H4 (cell line): ENCODE measurements at places on chromosomes 2 and 18.

DNA sequence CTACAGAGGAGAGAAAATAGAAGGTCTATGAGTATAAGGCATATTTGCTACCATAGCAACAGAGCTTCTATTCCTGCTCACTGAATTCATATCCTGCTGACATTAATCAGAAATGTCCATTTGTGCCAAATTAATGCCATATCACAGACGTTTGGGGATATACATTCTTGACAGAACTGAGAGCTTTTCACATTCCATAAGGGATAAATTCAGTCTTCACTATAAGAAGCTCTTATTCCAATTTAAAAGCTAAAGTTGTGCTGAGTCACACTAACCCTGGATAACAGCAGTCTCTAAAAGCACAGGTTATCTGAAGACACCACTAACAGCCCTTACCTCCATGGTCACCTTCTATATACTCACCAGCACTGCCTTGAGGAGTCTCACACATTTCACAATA is 178.1 kb downstream of the RAB3GAP1 start:
- no peak for DNase-seq

GRCh38 chr2:191811807-191812602 is 34.9 kb downstream of the CAVIN2 start:
- DNase-seq = peak; percentile 50

DNA sequence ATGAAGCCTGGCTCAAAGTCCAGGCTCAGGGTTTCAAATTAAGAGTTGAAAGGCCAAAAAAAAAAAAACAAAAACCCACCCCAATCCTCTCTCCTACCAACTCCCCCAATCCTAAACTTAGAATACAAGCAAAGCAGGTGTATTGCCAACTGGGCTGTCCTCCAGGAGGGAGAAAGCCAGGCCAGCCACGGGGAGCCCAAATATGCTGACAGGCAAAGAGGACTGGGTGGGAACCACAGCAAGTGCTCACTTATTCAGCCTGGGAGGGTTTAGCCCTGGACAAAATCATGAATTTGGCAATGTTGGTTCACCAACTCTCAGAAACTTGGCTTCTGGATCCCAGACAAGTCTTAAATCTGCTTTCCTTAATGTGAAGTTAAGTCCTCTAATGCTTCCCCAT is 36.5 kb downstream of the GKN2 start:
- no peak for DNase-seq

DNA sequence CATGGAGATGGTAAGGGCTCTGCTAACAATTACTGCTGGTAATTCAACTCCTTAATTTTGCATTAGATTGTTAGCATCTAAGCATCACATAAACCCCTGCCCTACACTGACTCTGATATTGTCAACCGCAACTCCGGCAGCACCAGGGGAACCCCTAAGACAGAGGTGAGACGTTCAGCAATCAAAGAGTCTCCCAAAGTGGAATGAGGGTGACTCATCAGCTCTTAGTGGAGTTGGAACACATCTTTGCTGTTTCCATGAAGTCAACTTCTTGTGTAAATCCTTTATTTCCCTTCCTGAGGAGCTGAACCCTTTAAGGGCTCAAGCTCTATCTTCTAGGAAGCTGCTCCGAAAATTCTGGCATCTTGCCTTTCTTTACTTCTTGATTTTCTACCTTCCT is 52.1 kb downstream of the ABCG8 start:
- no peak for DNase-seq

- no peak for DNase-seq
Measured at GRCh38 chr18:69209761-69210160, 190.9 kb upstream of the DOK6 start.

- no peak for DNase-seq
Measured at GRCh38 chr18:77635451-77635850, 385.8 kb downstream of the GALR1 start.

DNA sequence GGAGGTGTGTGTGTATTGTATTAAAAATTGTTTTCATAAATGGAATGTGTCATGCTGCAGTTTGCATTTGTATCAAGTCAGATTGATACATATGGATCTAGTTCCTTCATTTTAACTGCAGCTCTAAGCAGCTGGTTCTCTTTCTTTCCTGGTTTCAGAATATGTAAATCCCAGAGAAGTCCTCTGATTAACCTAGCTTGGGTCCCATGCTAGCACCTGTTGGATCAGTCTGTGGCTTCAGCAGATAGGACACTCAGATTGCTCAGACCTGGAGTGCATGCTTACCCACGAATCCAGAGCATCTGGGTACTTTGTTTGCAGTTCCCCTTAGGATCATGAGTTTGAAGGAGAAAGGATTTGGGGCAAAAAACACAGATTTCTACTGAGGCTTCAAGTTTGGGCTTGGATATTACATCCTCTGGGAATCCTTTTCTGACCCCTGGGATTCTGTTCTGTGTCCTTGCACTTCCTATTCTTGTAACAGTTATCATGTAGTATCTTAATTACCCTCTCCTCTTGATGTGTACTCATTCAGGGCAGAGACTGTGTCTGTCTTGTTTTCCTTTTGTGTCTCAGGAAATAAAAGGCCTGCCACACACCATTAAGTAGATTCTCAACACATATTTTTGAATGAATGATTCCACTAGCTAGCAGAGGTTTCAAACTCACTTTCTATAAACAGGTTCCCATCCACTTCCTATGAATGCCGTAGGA is 142.1 kb downstream of the PHLPP1 start:
- no peak for DNase-seq

GRCh38 chr2:45559436-45559835 is 51.6 kb downstream of the SRBD1 start:
- no peak for DNase-seq

GRCh38 chr18:55073834-55074233 is 114.6 kb upstream of the CCDC68 start:
- DNase-seq = no peak

GRCh38 chr2:20355131-20355530 is 4.5 kb upstream of the PUM2 start:
- no peak for DNase-seq

DNA sequence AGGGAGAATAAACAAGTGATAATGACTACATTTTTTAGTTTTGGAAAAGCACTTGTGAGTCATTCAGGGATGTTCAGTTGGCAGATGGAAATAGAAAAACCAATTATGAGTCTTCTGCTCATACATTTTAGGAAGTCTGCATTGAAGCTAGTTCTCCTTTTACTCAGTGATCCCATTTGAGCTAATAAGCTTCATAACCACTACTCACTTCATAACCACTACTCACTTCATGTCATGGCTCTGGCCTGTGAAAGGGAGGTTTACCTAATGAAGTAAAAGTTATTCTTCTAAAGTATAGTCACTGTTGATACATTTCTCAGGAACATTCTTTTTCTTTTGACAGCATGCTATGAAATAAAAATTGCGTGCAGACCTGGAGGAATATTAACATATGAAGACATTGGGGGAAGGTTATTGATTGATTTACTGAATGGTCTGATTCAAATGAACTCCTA is 948.7 kb downstream of the TSN start:
- no peak for DNase-seq

DNA sequence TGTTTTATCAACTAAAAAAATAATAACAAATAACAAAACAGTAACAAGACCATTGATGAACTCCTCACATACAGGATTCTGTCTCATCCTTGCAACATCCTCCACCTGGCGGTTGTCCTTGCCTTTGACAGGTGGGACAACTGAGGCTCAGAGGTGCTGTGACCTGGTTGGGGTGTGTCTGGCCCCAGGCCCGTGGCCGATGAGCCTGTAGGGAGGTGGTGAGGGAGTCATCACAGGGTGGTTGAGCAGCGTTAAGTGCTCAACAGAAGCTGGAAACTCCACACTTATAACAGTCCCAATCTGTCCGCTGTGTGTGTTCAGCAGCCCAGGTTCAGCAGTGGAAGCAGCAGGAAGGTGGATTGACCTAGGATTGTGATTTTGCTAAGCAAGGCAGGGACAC is 131.6 kb upstream of the RAB12 start:
- DNase-seq = no peak

- no peak for DNase-seq
Measured at GRCh38 chr18:13610555-13611141, 115.7 kb downstream of the FAM210A start.

GRCh38 chr2:232038251-232038880 is 76.9 kb downstream of the DIS3L2 start:
- DNase-seq = no peak

GRCh38 chr2:51003345-51004192 is 28.4 kb downstream of the NRXN1 start:
- DNase-seq = no peak

- no peak for DNase-seq
Measured at GRCh38 chr2:237717366-237718276, 81.0 kb upstream of the RBM44 start.

DNA sequence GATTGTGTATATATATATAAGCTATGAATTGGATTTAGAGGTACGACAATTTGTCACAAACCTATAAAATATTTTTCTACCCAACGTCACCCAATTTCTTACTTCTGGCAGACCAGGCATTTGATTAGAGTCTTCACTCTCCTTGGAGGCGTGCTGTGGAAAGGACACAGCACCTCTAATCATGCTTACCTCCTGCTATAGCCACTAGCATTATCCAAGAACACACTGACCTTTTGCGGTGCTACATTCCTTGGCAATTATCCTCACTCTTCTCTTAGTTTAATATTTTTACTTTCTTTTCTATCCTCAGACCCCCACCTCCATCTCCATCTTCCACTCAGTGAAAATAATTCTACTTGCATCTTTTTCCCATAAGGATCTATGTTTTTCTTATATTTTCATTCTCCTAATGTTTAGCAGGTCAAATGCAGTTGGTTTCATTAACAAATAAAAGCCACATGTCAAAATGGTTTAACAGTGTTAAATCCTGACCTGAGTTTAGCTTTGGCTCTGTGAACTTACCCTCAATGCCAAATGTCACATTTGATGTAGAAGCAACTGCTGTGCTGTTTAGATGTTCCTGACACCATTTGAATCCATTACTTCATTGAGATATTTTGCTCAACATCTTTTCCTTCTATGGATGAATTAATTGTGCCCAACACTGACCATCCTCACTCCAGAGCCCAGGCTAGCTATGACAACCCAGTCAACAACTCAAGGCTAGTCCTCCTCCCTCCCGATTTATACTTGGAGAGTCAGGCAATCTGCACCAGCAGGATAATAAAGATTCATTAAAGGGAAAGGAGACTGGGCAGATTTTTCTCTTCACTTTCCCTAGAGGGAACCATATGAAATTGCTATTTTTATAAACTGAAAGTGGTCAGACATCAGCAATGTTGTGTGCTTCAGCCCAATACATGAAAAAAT is 240.5 kb downstream of the MREG start:
- no peak for DNase-seq

DNA sequence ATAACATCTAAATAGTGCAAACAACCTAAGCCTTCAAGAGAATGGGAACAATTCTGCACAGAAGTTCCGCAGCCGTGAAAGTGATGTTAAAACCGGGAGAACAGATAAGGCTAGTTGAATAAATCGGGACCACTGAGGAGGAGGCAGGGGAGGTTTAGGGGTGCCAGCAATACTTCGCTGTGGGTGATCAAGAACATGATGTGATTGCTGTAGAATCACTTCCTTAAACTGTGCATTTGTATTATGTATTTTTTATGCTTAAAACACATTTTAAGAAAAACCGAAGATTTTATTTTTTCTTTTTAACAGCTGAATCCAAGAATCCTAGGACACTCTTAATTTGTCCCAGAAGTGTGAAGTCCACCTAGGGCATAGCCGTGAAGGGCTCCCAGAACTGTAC is 33.6 kb downstream of the TTC32 start:
- DNase-seq = no peak

DNA sequence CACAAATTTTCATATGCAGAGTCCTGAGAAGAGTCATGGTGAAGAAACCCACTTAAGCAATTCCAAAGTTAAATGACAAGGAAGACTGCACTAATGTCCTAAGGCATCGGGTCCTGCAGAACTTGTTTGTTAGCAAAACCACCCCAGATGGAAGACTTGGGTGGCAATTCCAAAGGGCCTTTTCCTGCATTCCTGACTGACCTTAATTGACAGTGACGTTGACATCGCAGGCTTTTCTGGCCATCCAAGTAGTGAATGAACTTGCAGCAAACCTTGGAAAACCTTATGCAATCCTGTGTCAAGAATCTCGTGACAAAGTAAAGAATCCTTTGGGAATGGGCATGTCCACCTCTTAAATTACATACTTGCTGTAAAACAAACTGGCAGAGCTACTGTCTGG is 112.5 kb upstream of the SH3BP4 start:
- peak; percentile 92 for DNase-seq

DNA sequence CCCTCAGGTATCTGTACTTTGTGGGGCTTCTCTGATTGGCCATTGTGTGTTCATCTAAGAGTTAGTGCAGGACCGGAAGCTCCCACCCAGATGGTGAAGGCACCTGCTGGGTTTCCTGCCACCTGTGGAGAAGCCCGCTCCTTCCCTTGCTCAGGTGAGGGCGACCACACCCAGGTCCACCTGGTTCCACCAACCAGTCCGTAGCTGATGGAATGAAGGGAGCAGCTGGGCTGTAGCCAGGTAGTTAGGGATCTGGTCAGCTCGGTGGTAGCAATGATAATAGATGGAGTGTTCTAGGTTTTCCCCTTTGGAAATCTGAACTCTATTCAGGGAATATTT is 16.0 kb downstream of the SH3BP4 start:
- no peak for DNase-seq

DNA sequence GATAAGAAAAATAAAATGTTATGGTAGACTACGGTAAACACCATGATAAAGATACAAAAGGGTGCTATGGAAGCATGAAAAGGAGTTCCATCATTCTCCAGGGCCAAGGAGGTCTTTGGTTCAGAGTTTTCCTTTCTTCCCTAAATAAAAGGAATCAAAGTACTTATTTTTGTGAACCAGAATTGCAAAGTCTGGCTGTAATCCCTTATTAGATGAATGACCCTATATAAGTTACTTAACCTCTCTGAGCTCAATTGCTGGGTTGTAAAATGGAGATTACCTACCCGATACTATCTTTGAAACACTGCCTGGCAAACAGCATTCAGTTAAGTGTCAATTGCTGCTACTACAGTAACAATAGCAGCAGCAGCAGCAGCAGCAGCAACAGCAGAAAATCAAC is 90.0 kb downstream of the C2orf74 start:
- no peak for DNase-seq

- DNase-seq = no peak
Measured at GRCh38 chr2:229900012-229900411, 21.8 kb downstream of the TRIP12 start.

DNA sequence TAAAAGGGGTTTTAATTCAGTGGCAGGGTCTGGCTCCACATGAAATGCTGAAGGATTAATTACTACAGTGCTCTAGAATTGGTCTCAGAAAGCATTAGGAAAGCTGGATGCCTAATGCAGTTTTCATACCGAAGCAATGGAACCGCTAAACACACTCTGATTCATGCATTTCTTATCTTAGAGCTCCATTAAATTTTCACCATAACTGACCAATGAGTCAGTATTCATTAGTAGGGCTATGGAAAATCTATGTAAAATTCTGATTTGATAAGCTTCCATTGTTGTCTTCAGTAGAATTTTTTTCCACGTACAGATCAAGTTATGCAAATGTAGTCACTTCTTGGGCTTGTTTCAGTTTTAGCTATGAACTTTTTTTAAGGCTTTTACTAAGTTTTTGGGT is 359.9 kb downstream of the ARHGAP15 start:
- peak; percentile 19 for DNase-seq

GRCh38 chr2:67201521-67201920 is 195.6 kb upstream of the ETAA1 start:
- no peak for DNase-seq

- peak; percentile 26 for DNase-seq
Measured at GRCh38 chr2:37827911-37828511, 97.1 kb upstream of the RMDN2 start.

GRCh38 chr2:128643221-128644065 is 324.8 kb upstream of the HS6ST1 start:
- DNase-seq = no peak

- no peak for DNase-seq
Measured at GRCh38 chr2:239022437-239023260, 174.8 kb downstream of the TWIST2 start.

GRCh38 chr2:28155627-28156026 is 237.0 kb upstream of the FOSL2 start:
- DNase-seq = no peak
